ENCODE measurements at places on chromosomes 6 and 20.

DNA sequence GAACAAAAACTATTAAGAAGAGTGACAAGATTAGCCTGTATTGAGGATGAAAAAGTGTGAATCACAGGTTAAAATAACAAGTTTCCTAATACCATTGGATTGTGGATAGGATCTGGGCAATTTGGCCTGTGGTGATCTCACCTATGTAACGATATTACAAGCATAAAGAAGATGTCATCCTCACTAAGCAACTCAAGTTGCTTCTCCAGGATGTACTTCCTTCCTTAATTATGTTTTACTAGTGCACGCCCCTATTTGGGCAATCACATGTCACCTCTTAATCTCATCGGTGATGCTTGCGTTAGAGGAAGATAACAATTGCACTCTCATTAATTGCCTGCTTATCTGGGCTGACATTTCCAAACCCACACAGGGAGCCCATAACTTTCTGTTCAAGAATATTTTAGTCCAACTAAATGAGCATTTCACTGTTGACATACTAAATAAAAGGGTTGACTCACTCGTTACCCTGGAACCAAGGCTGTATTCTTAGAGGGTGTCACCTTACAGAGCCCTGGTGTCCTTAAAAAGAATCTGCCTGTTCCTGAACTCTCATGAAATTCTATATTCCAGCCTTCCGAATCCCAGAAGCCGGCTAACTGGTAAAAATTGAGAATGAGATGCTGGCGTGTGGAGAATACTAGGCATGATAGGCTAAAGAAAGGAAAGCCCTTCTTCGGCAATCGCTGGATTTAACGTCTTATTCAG lies 88.2 kb upstream of the ATXN1 start:
- peak; percentile 60 for DNase-seq

GRCh38 chr20:6613280-6613861 lies 154.1 kb upstream of the BMP2 start:
- DNase-seq: no peak

DNA sequence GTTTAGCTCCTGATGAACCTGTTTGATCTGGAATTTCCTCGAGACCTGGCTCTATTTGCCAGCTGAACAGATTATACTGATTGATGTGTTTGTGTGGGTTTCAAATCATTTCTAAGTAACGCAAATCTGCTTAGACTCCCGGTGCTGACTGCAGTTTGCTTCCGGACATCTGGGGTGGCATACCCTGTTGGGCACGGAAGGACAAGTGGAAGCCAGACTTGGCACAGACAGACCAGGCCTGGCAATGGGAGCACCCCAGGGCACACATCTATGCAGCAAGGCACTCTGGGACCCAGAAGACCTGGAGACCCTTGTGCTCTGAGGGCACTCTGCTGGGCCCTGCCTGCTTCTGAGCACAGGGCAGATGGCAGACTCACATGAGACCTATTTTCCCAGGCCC lies 433.7 kb upstream of the CHD6 start:
- DNase-seq: no peak

DNA sequence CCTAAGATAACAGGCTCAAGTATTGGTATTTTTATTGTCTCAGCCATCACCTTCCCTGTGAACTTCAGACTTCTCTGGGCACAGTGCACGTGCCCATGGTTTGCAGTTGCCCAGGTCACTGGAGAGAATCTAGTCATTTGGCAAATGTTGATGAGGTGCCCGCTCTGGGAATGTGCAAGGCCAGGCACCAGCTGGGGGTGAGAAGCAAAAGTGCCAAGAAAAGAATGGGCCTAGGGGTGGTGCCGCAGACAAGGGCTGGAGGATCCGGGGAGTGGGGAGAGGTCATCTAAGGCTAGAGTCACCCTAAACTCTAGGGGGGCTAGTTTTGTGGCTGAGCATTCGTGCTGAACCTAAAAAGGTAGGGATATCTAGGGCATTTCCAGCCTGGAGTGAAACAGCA lies 57.0 kb upstream of the VSTM2L start:
- DNase-seq: no peak

GRCh38 chr6:82551831-82552230 lies 188.2 kb downstream of the TPBG start:
- no peak for DNase-seq

- DNase-seq: no peak
Observed at GRCh38 chr6:35367646-35368037, 25.3 kb downstream of the PPARD start.

- no peak for DNase-seq
Observed at GRCh38 chr20:1131354-1131753, 13.0 kb downstream of the PSMF1 start.

- DNase-seq: no peak
Observed at GRCh38 chr20:19320005-19320404, 107.6 kb downstream of the SLC24A3 start.

DNA sequence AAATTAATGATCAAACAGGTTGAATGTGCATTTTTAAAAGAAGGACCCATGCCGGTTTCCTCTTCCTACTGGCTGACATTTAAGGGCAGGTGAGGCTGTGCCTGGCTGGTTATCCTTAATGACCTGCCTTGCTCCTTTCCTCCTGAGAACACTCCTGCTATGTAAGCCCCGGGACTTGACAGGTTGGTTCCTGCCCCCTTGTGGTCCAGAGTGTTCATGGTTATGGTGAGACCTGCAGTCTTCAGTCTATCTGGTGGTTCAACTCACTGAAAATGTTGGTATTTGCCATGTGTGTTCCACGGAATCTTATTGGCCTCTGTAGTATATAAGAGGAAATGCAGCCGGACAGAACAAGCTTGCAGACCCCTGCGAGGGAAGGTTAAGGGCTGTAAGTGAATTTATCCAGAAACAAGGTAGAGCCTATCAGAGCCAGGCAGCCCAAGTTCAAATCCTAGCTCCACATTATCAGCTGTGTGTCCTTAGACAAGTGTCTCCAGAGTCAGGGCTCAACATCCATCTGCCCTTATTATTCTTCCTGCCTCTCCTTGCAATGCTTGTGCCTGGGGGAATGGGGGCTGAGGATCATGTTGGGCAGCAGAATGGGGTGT lies 5.2 kb upstream of the BPIFA3 start:
- DNase-seq: peak; percentile 43

GRCh38 chr6:46819561-46819960 lies 26.4 kb downstream of the MEP1A start:
- no peak for DNase-seq

- no peak for DNase-seq
Observed at GRCh38 chr6:140844167-140844566, 1288.6 kb upstream of the GJE1 start.

- no peak for DNase-seq
Observed at GRCh38 chr6:136471922-136472321, 78.3 kb downstream of the MAP7 start.

DNA sequence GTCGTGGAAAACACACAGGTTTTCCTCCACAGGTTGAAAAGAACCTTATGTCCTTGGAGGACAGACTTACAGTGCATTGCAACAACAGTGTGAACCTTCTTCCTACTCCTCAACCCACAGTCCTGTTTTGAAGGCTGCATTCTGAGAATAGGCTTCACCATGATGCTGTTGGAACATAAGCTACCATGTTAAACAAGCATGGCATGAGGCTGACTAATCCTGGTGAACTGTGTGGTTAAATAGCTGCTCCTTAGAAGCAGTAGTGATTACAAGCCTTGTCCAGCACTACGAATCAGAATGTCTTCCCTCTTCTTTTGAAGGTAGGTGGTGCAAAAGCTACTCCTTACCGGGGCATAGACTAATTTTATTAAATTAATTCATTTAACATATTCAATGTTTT lies 368.5 kb upstream of the EPHA7 start:
- peak; percentile 1 for DNase-seq

Data from AG08395 (cell line).